ENCODE measurements at places on chromosomes 12 and 14.

DNA sequence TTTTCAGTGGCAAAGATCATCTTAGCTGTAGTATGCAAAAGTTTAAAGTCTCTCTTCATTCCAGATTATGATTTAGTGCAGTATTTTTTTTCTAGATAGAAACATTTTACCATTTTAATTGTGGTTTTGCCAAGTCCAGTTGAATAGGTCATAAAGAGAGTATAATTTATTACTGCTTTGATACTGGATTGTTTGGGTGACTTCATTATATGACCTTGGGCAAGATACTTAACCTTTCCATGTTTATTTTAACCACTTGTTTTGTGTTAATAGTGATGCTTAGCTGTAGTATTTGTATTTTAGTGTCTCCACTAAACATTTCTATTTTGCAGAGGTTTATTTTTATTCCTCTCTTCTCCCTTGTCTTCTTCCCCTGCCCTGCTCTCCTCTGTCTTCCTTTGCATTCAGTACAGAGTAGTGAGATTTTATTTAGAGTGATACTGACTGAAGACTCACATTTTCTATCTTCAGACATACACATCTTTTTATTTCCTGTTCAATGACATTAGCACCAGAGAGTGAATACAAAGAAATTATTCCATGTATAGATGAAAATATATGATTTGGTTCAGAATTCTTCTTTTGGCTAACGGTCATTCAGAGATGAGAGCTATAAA is 215.2 kb downstream of the ERC1 start:
- DNase-seq: no peak

DNA sequence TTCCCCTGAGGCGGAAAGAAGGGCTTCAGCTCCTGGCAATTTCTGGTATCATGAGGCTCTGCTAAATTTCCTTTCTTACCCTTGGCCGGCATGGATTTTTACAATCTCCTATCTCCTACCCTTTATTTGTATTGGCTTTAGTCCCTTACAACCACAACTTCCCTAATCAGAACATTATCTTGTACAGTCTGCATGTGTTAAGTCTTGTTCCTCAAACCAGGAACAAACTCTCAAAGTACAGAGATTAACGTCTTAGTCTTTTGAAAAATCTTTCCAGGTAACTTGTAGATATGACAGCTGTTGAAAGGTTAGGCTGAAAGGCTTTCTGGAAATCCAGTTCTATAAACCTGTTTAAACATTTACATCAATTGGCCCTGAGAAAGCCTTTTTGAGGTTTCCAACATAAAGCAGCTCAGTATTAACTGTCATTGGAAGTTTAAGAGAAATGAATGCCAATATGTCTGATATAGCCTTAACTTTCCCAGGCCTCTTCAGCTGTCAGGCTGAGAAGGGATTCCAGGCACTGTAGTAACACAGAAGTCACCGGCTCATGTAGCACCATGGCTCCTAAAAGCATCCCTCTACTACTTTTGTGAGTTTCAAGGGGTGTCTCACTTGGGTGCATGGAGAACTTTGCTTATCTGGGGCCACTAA is 360.5 kb downstream of the FUT8 start:
- DNase-seq: no peak

DNA sequence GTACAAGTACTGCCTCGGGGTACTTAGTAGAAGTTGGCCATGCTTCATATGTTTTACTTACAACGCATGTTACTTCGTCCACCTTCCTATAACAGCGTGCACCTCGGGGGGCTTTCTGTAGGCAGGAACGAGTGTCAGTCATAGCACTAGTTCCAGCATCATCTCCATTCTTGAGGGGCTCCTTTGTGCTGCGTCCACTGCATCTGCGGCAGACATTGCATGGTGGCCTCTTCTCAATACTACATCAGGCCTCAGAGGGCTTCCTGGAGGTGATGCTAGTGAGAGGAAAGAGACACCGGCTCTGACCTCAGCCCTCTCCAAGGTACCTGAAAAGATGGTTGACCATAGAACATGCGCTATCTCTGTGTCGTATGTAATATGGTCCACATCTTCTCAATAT is 121.2 kb upstream of the RTL1 start:
- no peak for DNase-seq

- peak; percentile 38 for DNase-seq
Observed at GRCh38 chr12:59164991-59165718, 244.9 kb upstream of the LRIG3 start.

GRCh38 chr12:104243551-104243950 is 28.0 kb downstream of the TXNRD1 start:
- DNase-seq: no peak

DNA sequence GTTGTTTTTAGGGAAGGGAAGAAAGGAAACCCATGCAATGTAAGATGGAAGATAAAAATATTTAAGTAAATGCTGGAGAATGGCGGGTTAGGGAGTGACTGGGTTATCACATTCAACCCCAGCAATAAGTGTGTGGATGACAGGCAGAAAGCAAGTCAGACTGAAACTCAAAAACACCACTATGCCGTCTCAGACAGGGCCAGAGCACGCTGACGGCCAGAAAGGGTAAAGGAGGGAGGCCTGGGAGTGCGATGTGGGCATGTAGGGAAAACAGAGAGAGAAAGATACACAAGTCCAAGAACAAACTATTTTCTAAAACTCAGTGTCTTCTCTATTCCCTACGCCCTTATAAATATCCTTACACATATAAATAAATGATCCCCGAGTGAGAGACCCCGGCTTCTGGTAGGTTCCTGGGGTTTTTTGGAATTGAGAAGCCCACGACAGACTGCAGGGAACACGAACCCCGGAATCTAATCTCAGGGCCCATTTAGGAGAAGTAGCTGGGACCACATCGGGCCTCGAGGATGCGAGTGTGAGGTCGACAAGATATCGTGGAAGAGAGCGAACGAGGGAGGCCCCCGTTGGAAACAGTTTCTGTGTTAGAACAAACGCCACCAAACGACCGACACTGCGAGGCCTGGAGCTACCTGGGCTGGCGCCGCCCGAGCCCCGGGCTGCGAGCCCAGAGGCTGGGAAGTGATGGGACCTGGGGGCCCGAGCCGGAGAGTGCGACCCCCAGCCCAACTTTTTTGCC is 735 bp upstream of the OTX2 start:
- no peak for DNase-seq

GRCh38 chr12:10740182-10740581 is 17.1 kb upstream of the YBX3 start:
- DNase-seq: no peak

- DNase-seq: peak; percentile 89
Observed at GRCh38 chr14:51014086-51014485, 69.8 kb upstream of the PYGL start.
